ENCODE measurements at places on chromosomes 2 and 18.

GRCh38 chr2:133362061-133362476 is 206.2 kb downstream of the NCKAP5 start:
- DNase-seq, result no peak

DNA sequence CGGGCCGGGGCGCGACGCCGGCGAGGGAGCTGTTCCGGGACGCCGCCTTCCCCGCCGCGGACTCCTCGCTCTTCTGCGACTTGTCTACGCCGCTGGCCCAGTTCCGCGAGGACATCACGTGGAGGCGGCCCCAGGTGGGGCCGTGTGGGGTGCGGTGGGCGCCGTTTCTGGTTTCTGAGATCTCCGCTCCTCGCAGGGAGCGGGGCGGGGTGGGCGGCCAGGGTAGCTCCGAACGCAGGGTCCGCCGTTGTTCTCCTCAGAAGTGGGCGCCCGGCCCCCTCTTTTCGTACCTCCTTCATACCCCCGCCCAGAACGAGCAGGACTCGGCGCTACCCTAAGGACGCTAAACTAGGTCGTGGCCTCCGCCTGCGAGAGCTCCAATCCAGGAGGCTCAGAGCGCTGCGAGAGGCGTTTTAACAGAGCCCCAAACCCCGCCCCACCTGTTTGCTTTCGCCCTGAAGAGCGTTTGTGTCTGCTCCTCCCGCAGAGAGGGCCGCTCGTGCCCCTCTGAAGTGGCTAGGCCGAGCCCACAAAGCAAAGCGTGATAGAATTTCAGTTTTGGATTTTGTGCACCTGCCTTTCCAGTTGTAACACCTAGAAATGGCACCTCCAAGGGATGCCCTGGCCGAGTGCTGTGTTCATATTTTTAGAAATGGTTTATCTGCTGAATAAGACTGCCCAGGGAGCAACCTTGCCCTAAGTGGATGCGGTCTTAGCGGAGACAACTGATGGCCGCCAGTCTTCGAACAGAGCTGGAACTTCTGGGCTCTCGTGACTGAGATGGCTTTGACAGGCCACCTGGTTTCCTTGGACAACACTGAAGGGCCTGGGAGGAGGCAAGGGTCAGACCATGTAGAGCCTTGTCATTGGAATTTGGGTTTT is 626 bp downstream of the CAPN10 start:
- DNase-seq, result no peak

DNA sequence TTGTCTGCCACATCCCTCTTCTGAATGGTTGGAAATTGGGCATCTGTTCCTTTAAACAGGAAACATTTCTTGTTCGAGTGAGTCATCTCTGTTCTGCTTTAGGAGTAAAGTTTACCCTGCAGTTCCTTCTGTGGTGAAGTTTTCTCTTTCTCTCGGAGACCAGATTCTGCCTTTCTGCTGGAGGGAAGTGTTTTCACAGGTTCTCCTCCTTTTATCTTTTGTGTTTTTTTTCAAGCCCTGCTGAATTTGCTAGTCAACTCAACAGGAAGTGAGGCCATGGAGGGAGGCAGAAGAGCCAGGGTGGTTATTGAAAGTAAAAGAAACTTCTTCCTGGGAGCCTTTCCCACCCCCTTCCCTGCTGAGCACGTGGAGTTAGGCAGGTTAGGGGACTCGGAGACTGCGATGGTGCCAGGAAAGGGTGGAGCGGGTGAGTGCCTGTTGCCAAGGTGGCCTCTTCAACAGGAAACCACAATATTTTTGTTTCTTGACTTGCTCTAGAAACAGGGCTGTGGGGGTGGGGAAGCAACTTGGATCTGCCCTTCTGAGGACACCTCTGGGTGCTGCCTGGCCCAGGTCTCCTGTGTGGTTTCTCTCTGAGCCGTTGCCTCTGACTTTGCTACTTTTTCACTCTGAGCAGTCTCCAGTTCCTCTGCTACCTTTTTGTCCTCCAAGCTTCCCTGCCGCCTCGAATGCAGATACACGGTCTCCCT is 2.2 kb upstream of the CASP8 start:
- DNase-seq, result peak; percentile 84

DNA sequence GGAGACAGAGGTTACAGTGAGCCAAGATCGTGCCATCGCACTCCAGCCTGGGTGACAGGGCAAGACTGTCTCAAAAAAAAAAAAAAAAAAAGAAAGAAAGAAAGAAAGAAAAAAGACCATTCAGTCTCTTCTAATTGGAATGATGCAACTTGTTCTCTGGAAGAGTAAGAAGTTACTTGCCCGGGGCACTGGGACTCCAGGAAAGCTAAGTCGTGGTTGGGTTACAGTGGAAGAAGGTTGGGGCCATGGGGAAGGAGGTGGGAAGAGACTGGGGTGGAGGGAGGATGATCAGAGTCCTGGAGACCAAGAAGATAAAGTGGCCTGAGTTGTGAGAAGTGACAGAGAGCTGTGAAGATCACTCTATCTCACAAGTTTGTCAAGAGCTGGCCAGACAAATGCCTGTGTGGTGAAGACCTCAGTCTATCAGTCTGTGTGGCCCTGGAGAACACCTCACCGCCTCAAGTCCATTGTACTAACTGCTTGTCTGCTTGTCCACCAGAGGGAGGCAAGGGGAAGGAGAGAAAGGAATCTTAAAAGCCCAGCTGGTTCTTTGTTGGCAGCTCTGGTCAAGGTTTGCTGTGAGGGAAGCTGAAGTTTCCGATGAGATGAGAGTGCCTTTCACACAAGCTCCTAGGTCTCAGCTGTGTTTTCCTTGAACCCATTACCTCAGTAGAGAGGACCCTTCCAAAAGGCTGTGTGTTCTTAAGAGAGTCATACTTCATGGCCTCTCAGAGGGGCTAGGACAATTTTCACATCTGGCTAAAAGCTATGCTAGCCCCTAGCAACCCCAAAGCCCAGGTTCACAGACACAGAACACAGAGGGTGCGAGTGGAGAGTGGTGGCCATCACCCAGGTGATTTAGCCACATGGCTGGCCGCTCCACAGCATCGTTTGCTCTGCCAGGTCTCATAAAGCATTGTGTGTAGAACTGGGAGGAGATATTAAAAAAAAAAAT is 72.0 kb upstream of the TMEM178A start:
- DNase-seq, result no peak

DNA sequence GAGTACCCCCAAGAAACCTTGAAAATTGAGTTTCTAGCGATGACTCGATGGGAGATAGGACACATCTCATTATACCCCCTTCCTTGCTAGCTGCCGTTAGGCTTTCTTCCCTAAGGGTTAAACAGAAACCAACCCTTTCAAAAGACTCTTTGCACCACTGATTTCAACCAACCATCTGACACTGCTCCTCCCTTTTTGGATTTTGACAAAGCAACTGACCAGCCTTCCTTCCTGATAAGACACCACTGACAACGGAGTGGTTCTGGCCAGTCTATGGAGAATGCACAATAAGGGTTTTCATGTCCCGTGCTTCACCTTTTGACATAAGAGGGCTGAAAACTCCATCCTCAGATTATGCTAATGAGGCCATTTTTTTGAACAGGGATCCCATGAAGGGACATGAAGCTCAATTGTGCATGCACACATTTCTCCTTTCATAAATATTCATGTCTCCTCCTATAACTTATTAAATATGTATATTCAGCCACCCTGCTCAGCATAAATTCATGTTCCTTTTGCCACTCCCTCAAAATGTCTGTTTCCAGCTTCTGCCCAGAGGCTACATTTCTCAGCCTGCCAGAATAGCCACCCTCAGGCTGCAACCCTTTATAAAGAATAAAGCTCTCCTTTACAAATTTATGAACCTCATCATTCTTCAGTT is 52.8 kb upstream of the SLC35F5 start:
- no peak for DNase-seq

DNA sequence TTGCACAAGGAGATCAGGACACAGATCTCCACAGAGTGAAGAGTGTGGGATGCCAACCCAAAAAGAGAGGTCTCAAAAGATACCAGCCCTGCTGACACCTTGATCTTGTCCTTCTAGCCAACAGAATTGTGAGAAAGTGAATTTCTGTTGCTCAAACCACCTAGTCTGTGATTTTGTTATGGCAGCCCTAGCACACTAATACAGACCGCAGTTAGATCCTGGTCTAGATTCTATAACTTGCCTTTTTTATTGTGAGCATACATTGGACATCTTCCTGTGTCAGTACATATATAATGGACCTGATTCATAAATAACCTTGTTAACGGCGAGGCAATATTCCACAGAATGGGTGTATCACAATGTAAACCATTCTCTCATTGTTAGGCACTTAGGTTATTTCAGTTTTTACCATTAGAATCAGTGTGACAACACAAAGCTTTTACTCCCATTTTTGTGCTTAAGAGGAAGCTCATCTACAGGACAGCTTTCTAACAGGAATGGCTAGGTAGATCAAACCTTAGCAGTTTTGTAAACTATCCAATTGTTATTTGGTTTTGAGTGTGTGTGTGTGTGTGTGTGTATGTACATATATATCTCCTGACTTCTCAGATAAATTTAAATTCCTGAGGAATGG is 89.0 kb downstream of the ACSL3 start:
- no peak for DNase-seq
